ENCODE measurements at places on chromosomes 16 and 17. TPM values are rescaled to one million over a fixed set of nuclear protein-coding genes. Genes with fewer than 3 reads are reported as not detected.

GRCh38 chr17:75819678-75820077 is 24.5 kb downstream of the UNC13D start:
- no peak for DNase-seq
- H3K36me3 ChIP-seq: peaks cover 22% of the 10 kb centered on the region
- peaks cover 5% of the 10 kb centered on the region for H3K4me1 ChIP-seq
- peak overlapping the region; percentile 21 for H3K27ac ChIP-seq
- no peak overlapping the region for H3K4me3 ChIP-seq

- H3K36me3 ChIP-seq: peaks cover 14% of the 10 kb centered on the region
- H3K4me1 ChIP-seq: peaks cover 28% of the 10 kb centered on the region
- H3K27ac ChIP-seq: no peak overlapping the region
- H3K27me3 ChIP-seq: peaks cover 12% of the 10 kb centered on the region
These were observed 646 bp downstream of the HIC1 start for GRCh38 chr17:2055292-2056205.

DNA sequence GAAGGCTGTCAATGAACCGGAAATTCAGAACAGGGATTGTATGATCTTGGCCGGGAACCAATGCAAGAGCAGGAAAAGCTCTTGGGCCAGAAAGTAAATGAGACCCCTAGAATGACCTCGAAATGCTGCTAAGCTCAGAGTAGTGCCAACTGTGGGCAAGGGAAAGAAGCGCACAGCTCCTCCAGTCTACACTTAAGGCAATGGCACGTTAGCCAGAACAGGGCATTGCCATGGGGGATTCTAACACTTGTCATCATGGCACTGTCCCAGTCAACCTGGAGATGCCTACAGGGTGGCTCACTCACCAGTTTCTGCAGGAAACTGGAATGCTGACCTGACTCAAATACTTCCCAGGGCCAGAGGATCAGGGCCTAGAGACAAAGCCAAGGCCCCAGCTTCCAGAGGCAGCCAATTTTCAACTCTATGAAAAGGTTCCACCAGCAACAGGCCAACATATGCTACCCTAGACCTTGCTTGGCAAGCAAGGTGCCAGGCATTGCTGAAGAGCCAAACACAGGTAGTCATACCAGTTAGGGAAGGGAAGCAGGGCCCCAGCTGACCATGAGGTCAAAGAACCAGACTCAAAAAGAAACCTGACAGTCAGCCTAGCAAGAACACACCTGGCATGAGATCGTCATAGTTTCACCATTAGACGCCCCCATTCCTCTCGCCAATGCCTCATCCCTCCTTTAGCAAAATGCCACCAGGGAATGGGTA is 34.9 kb downstream of the ARHGAP17 start:
- H3K4me1 ChIP-seq: peaks cover 40% of the 10 kb centered on the region
- H3K36me3 ChIP-seq: peaks cover 20% of the 10 kb centered on the region
- H3K27me3 ChIP-seq: no peaks in the 10 kb centered on the region
- no peak overlapping the region for H3K4me3 ChIP-seq
- DNase-seq: no peak
- H3K27ac ChIP-seq: no peak overlapping the region

DNA sequence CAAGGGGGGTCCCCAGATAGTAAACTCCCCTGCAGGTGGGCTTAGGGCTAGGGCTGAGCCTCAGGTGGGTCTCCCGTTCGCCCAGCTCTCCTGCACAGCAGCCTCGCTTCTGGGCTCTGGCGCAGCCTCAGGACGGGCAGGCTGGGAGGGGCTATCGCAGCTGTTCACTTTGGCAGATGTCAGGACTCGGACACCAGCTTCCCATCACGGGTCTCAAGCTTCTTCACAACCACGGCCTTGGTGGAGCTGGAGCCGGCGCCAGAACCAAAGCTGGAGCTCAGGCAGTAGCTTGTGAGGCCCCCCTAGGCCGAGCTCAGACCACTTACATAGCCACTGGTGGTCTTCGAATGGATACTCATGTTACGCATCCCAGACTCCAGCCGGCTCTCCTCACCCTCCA is 26.0 kb downstream of the CLEC3A start:
- H3K27me3 ChIP-seq: peaks cover 5% of the 10 kb centered on the region
- no peak overlapping the region for H3K27ac ChIP-seq
- no peaks in the 10 kb centered on the region for H3K36me3 ChIP-seq
- DNase-seq: no peak

GRCh38 chr17:80257716-80258213 is 2.9 kb upstream of the RNF213 start:
- H3K4me3 ChIP-seq: peak overlapping the region; percentile 93
- H3K4me1 ChIP-seq: peaks cover 74% of the 10 kb centered on the region
- peaks cover 5% of the 10 kb centered on the region for H3K36me3 ChIP-seq
- no peak for DNase-seq

- H3K4me3 ChIP-seq: no peak overlapping the region
- peaks cover 5% of the 10 kb centered on the region for H3K36me3 ChIP-seq
- peaks cover 12% of the 10 kb centered on the region for H3K4me1 ChIP-seq
These were observed 45.5 kb downstream of the CEP112 start for GRCh38 chr17:66146394-66146793.

GRCh38 chr17:45003877-45004276 is 35.8 kb upstream of the C1QL1 start:
- no peak for DNase-seq
- H3K36me3 ChIP-seq: no peaks in the 10 kb centered on the region
- H3K4me3 ChIP-seq: no peak overlapping the region
- H3K27me3 ChIP-seq: peaks cover 18% of the 10 kb centered on the region
- H3K4me1 ChIP-seq: no peaks in the 10 kb centered on the region

DNA sequence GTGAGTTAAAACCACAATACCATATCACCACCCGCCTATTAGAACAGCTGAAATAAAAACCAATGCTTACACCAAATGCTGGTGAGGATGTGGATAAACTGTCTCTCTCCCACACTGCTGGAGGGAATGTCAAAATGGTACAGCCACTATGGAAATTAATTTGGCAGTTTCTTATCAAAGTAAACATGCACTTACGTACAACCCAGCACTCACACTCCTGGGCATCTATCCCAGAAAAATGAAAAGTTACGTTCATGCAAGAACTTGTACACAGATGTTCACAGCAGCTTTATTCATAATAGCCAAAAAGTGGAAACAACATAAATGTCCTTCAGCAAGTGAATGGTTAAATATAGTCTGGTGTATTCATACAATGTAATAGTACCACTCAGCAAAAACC is 173.2 kb upstream of the MYOCD start:
- H3K27me3 ChIP-seq: no peaks in the 10 kb centered on the region
- H3K4me3 ChIP-seq: no peak overlapping the region
- no peak for DNase-seq
- H3K27ac ChIP-seq: no peak overlapping the region

- H3K27me3 ChIP-seq: peaks cover 21% of the 10 kb centered on the region
- H3K36me3 ChIP-seq: no peaks in the 10 kb centered on the region
- H3K4me3 ChIP-seq: no peak overlapping the region
- H3K4me1 ChIP-seq: no peaks in the 10 kb centered on the region
These were observed 26.2 kb upstream of the ADORA2B start for GRCh38 chr17:15918661-15919259.

DNA sequence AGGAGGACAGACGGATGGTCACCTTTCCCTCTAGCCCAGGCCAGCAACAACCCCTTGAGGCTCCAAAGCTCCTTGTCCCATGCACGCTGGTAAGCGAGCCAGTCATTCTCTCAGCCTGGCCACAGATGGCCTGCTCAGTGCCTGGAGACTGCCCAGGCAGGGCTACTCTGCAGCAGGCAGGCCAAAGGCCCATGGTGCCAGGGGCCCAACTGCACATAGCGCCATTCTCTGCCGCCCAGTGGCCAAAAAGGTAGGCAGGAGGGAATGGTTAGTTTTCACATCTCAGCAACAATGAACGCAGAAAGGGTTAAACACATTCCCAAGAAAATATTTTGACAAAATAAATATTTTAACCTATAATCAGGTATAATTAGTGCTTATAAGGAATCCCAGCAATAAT is 7.7 kb upstream of the SREBF1 start:
- no peak overlapping the region for H3K27ac ChIP-seq
- H3K36me3 ChIP-seq: no peaks in the 10 kb centered on the region

DNA sequence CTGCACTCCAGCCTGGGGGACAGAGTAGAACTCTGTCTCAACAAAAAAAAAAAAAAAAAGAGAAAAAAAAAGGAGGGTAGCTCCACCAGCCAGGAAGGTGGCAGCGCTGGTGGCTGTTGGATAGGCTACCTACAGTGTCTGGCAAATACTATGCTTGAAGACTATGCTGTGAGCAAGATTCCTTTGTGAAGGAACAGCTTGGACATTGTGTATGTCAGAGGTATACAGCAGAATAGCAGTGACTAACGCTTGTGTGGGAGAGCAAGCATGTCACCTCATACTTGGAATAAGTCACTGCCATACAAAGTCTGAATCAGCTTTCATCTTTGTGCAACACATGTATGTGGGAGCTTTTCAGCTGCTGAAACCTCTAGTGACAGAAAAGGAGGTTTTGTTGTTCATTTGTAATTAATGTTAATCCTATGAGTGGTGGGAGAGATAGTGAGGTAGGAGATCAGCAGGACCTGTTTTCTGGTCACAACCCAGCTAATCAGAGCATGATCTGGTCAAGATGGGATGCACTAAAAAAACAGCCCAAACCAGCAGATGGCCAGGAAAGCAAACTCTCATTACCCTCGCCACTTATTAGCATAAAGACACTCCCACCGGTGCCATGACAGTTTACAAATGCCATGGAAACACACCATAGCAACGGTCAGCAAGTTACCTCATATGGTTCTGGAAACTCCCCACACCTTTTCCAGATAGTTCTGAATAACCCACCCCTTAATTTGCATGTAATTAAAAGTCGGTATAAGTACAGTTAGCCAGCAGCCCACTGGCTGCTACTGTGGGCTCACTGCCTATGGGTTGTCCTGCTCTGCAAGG is 6.8 kb upstream of the ITGAD start:
- H3K27ac ChIP-seq: peak overlapping the region; percentile 75
- peaks cover 8% of the 10 kb centered on the region for H3K36me3 ChIP-seq
- H3K4me3 ChIP-seq: no peak overlapping the region

- H3K27me3 ChIP-seq: no peaks in the 10 kb centered on the region
- peaks cover 28% of the 10 kb centered on the region for H3K4me1 ChIP-seq
- no peak for DNase-seq
These were observed 213.2 kb downstream of the XYLT1 start for GRCh38 chr16:17257426-17258023.

DNA sequence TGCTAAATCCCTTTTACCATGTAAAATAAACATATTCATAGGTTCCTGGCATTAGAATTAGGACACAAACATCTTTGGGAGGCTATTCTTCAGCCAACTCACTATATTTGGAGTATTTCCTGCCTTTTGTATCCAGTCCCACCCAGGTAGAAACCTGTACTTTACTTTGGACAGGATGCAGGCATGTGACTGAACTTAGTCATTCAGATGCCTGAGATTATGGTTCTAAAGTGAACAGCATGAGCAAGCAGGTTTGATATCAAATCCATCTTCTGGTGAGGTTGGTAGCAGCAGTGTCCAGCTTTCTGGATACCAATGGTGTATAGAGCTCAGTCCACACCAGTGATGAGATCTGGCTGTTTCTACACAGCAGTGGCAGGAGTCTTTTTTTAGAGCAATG is 20.2 kb downstream of the CA10 start:
- H3K4me3 ChIP-seq: no peak overlapping the region
- H3K27ac ChIP-seq: no peak overlapping the region
- no peak for DNase-seq
- no peaks in the 10 kb centered on the region for H3K4me1 ChIP-seq

GRCh38 chr16:48194828-48195556 is 39.2 kb upstream of the ABCC12 start:
- peaks cover 2% of the 10 kb centered on the region for H3K27me3 ChIP-seq
- H3K36me3 ChIP-seq: no peaks in the 10 kb centered on the region
- no peaks in the 10 kb centered on the region for H3K4me1 ChIP-seq
- H3K27ac ChIP-seq: no peak overlapping the region
- no peak for DNase-seq

Gene CA7
- total RNA-seq: 0.39 TPM

Gene CA5A
- total RNA-seq: 0.13 TPM

Gene KCNH4
- 1.9 TPM for total RNA-seq

Gene SNAI3
- total RNA-seq: 2.4 TPM

Gene C16orf74
- total RNA-seq: 0.17 TPM

Gene FBXW10
- total RNA-seq: not detected

Gene TRPV2
- total RNA-seq: 42.2 TPM

Gene PRMT7
- total RNA-seq: 80.6 TPM

Gene PLEKHG4
- 39.6 TPM for total RNA-seq

Gene WIPF2
- 27.6 TPM for total RNA-seq

Gene MSI2
- 278 TPM for total RNA-seq

Gene TMEM170A
- 42.1 TPM for total RNA-seq

Data from activated T-helper 1 cell treated with anti-CD3 and anti-CD28 coated beads, Interleukin-12 subunit alpha, Interleukin-12 subunit beta, Interleukin-2, Interleukin-4 antibody, amounts not matched to agents 30 ng/mL and 10 ng/mL and 1 ng/mL, durations not matched to agents 14 hours and 24 hours and 36 hours (primary cell).